ENCODE measurements at places on chromosomes 6 and 20.
A peak's percentile ranks its signal among the peaks of the same experiment; 100 is the strongest.

GRCh38 chr20:48049641-48050040 is 264.4 kb upstream of the SULF2 start:
- DNase-seq: no peak

GRCh38 chr6:81812401-81812800 is 59.9 kb upstream of the TENT5A start:
- no peak for DNase-seq

DNA sequence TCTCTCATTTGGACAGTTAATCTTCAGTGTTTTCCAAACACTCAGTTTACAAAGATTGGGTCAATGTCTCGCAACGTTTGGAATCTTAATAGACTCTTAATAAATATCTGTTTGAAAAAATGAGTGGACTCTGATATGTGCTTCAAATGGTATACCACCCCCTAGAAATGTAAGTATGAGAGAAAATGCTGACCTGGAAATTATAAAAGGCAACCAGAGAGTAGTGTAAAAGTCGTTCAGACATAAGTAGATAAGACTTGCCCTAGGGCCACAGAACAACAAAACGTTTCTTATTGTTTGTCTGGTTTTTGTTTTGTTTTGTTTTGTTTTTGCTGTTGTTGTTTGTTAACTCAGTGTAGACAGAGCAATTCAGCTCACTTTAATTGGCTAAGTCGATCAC is 97.4 kb upstream of the SPTLC3 start:
- DNase-seq: no peak

GRCh38 chr20:63748934-63749270 is 9.3 kb downstream of the SLC2A4RG start:
- no peak for DNase-seq

GRCh38 chr20:50191544-50192363 is 1.1 kb downstream of the CEBPB start:
- DNase-seq: peak; percentile 43
